ENCODE measurements at places on chromosomes 16 and 17.
A peak's percentile ranks its signal among the peaks of the same experiment; 100 is the strongest.

DNA sequence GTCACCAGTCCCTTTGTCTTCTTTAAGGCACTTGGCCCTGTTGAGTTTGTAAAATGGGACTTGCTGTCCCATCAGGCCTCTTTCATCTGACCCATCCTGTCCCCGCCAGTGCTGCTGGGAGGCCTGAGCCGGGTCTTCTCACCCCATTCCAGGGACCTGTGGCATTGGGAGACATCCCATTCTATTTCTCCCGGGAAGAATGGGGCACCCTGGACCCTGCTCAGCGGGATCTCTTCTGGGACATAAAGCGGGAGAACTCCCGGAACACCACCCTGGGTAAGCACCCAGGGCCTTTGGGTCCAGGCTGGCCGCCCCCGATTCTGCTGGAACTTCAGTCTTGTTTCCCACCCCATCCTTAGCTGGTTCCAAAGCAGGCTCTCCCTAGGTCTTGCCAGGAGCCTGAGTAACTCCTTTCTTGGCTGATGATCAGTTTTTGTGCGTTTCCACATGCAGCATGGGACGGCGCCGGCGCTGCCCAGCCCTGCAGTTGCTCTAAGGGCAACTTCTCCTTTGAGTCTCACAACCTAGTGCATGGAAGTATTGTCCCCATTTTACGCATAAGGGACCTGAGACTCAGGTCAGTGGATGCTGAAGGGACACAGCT, 4.1 kb downstream of the ZNF213 start:
- no peak for DNase-seq

DNA sequence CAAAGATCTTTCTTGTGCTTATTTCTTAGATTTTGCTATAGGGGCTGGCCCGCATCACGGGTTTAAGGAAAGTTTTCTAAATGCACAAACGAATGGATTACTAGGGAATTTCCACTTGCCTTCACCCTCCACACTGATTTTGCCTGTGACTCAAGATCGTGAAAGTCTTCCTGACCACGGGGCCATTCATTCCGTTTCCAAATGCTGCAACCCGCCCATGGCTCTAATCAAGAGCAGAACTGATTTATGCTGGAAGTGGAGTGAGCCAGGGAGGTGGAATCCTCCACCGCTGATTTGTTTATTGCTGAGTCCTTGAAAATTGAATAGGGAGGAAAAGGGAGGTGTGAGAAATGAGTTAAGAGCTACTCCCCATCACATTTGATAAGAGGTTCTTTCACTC, 52.4 kb downstream of the CA10 start:
- DNase-seq: no peak

GRCh38 chr17:9729735-9730420, 61.5 kb downstream of the DHRS7C start:
- DNase-seq: no peak

GRCh38 chr16:31248344-31248743, 11.4 kb upstream of the ITGAM start:
- DNase-seq: no peak

DNA sequence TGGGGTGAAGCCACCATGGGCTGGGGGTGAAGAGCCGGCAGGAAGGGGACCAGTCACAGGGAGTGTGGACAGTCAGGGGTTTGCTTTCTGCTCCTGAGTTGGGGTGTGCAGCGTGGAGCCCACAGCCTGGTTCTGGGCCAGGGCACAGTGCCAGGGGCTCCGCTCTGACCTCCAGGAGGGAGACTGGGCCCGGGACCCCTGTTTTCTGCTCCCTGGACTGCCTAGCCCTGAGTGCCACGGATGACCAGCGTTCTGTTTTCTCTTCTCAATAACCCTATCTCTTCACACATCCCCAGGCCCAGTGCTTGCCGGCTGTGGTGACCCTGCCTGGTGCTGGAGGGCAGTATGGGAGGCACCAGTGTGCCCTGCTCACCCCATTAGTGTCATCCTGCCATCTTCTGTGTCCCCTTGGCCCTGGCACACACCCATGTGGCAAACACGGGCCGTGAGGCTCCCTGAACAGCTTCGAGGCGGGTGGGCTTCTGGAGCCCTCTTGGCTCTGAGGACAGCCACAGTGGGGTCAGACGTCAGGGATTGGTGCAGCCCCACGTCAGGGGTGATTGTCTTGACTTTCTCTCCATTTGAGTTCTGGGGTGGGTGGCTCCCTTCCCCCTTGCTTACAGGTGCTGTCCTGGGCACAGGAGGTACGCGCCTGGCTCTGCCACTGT, 1.1 kb downstream of the CEMP1 start:
- DNase-seq: no peak

DNA sequence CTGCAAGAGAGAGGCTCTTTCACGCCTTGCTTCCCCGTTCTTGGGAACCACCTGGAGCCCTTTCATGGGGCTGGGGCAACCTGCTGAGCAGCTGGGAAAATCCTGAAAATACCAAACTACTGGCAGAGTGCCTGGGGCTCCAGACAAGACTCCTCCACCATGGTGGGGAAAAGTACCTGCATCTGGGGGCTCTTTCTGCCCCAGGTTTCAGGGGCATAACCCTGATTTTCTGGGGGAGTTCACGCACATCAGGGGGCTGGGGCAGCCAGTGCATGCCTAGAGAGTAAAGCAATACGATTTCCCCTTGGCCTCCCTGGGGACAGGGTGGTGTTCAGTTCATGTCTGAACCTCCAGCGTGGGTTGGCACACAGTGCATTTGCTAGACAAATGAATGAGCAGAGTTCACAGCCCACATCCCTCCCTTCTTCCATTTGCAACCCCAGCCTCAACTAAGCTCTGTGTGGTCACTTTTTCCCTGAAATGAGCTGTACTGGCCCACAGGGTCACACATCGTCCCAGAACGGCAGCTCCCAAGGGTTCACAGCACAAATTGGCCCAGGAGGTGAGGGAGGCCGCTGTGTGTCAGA, 5.2 kb upstream of the CDC42EP4 start:
- DNase-seq: no peak

DNA sequence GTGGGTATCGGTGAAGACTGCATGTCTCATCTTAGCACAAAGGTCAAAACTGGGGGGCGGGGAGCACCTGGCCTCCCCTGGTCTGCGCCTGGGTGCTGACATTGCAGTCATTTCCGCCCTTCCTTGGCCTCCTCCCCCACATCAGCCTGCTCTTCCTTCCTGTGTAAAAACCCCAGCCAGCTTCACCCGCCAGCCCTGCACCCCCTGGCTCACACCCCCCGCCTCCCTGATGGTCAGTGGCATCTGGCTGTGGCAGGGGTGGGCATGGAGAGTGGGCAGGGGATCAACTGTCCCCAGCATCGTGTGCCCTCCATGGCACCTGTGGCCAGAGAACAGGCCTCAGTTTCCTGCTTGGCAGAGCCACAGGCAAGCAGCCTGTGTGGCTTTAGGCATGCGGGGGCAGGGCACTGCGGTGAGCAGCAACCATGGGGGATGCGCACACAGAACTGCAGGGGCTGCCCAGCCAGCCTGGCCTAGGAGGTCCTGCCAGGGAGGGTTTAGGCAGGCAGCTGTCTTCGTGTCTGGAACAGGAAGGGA, 26.5 kb upstream of the LASP1NB start:
- DNase-seq: peak; percentile 60

- no peak for DNase-seq
Observed at GRCh38 chr17:71315568-71315967, 805.3 kb upstream of the SOX9 start.

DNA sequence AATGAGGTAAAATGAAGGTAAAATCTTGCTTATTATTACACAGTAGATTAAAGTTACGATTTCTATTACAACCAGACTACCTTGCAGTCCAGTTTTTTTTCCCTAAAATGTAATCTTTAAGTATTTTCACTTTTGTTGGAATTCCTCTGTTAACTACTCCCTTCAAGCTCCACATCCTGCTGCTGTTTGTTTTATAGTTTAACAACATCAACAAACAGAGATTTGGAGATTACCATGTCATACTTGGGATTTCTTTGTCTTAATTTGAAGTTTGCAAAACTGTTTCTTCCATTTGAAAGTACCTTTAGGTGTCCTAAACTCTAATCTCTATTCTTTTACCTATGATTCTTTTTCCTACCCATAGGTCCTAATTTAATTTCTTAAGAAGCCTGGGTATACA, 83.3 kb downstream of the ABHD15 start:
- no peak for DNase-seq

GRCh38 chr17:81383504-81384421, 11.5 kb upstream of the BAHCC1 start:
- no peak for DNase-seq

- DNase-seq: no peak
Observed at GRCh38 chr17:28004344-28004743, 38.1 kb upstream of the NLK start.

DNA sequence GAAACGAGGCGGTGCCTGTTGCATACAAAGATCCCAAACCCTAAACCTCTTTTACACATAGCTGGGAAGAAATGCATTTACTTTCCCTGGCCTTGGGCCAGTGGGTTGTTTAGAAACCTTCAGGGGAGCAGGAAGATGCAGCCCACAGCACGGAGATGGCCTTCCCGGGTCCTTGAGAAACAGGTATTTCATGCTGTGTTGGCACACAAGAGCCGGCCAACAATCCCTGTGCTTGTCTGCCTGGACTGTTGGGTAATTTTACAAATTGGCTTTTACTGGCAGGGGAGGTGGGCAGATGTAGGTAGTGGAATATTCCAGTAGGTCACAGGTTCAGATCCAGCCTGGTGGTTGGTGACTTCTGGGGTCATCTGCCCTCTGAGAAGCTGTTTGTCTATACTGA, 148.0 kb downstream of the FOXL1 start:
- no peak for DNase-seq

GRCh38 chr17:65655706-65656105, 94.3 kb upstream of the AXIN2 start:
- no peak for DNase-seq

- no peak for DNase-seq
Observed at GRCh38 chr17:73722165-73722564, 77.9 kb upstream of the SDK2 start.

GRCh38 chr16:84486551-84487235, 17.8 kb downstream of the MEAK7 start:
- DNase-seq: no peak

DNA sequence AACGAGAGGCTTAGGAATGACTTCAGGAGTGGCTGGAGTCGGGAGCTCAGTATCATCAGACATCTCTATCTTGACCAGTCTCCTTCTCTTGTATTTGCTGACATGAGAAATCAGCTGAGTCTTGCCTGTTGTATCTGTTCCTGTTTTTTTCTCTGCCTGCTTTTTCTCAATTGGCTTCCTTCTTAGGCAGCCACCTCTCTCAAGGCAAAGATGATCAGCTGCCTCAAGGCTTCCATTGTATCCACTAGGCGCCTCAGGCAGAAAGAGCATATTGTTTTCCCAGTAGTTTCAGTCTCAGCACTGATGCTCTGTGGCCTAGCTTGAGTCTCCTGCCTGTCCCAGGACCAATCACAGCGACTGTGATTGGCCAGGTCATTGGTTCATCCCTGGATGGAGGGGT, 306.2 kb downstream of the CPPED1 start:
- no peak for DNase-seq

DNA sequence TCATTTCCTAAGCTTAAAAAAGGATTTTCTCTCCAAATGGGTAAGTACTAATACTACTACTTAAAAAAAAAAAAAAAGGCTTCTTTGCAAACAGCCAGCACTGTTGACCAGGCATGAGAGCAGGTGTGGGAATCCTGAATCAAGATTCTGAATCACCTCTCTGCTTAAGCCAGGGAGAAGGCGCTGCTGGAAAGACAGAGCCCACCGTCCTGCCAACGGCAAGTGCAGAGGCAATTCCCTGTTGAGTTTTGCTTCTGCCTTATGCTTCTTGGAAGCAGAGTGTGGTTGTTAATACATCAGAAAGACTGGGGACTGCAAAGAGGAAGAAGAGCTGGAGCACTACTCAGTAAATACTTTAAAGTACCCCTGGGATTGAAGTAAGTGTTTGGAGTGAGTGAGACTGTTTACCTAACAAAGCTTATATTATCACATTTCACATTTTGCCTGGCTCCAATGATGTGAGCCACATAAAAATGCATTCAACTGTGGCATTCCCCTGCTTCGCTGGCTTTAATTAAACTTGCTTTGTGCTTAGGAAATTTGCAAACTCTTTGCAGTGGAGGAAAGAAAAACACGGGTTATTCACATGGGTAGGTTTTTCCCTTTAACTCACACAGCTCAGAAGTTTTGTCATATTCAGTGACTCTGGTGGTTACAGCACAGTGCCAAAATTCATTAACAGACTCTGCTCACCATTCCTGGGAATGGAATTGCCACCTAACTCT, 86.0 kb upstream of the KIF2B start:
- DNase-seq: no peak

GRCh38 chr17:48597528-48597777, 3.9 kb upstream of the HOXB5 start:
- DNase-seq: no peak

GRCh38 chr16:89370081-89370511, 120.3 kb downstream of the ANKRD11 start:
- DNase-seq: no peak

- DNase-seq: no peak
Observed at GRCh38 chr17:42992872-42993271, 5.3 kb upstream of the RPL27 start.

- peak; percentile 51 for DNase-seq
Observed at GRCh38 chr16:1102921-1103635, 7.0 kb upstream of the C1QTNF8 start.

GRCh38 chr16:27960619-27961295, 102.8 kb downstream of the GSG1L start:
- DNase-seq: no peak

GRCh38 chr17:10276436-10276835, 78.0 kb upstream of the GAS7 start:
- DNase-seq: no peak

DNA sequence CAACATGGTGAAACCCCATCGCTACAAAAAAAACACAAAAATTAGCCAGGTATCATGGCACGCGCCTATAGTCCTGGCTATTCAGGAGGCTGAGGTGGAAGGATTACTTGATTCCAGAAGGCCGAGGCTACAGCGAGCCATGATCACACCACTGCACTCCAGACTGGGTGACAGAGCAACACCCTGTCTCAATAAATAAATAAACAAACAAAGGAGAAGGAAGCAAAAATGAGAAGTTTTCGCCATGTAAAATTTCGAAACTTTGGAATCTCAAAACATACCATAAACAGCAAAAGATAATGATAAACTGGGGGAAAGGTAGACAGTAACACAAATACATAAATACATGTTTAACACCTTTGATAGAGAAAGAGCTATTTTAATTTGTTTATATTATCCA, 130.9 kb downstream of the ZFHX3 start:
- DNase-seq: no peak

GRCh38 chr16:73171380-73171779, 123.5 kb upstream of the ZFHX3 start:
- no peak for DNase-seq

DNA sequence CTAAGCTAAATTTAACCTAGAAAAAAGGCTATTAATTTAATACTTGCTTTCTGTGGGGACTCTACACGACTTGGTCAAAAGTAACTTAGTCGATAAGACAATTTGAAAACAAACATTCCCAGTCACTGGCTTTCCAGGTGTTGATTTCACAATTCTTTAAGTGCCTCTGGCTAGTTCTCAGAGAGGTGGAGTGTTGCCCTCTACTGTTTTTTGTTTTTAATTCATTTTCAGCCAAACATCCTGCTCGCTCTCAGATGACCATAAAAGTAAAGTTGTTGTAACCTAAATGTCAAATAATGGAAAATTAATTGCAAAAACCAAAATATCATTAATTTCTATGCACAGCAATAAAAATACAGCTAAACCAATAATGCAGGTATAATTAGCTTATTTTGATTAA, 107.1 kb downstream of the MYO1D start:
- DNase-seq: no peak
